ENCODE measurements at places on chromosomes 7 and 10.

GRCh38 chr10:35335133-35336083, 901 bp upstream of the CCNY start:
- peak; percentile 18 for ATAC-seq

GRCh38 chr7:116363637-116364432, 135.7 kb upstream of the CAV2 start:
- no peak for ATAC-seq

DNA sequence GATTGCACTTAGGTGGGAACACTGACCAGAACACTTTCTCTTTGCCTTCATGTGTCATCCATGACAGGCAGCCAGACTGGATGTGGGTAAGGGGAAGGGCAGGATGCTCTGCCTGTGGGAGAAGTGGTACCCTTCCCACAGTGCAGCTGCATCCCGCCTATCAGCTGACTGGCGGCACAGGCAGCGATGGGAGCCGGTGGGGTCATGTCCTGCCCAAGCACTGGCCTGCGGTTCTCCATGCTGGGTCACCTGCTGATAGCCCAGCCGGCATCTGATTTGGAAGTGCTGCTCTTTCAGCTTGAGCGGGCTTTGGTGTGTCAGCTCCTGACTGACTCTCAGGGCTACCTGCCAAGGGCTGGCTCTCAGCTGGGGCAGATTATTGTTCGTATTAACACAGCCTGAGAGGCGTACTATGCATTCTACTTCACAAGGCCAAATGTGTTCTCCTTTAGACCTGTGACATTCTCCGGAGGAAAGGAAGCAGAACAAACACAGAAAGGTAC, 105.2 kb upstream of the PDLIM1 start:
- ATAC-seq: no peak

DNA sequence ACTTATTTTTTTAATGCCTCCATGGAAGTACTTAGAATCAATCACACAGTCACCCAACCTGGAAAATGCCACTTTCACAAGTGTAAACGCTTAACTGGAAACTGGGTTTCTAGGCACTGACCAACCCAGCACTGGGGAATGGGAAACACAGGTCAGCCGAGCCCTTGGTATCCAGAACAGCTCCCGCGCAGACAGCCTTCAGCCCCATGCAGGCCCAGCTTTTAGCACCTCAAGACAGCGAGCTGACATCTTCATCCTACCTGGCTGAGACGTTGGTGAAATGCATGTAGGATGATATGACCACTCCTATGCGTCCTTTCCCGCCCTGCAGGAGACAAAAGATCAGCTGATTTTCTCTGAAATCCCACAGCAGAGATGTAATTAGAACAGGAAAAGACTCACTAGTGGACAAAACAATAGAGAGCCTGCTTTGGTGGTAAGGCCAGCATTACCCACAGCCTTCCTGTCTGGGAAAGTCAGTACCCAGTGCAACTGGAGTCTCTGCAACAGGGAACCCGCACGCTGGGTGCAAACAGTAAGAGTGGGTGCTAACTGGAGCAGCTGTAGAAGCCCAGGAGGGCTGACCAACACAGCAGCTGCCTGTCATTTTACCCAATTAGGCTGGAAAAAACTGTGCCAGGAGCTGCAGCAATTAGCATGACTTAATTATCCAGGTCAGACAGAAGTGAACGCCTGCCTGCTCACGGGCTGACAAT, 153.7 kb downstream of the TNS3 start:
- ATAC-seq: no peak

Data from esophagus mucosa (tissue), 1 donor.